CD4-positive, alpha-beta memory T cell (primary cell): ENCODE measurements at places on chromosomes 12 and 14.

GRCh38 chr14:49860988-49861698, 8.6 kb upstream of the NEMF start:
- DNase-seq = no peak

- DNase-seq = no peak
Measured at GRCh38 chr12:129459886-129460285, 443.9 kb downstream of the TMEM132D start.

DNA sequence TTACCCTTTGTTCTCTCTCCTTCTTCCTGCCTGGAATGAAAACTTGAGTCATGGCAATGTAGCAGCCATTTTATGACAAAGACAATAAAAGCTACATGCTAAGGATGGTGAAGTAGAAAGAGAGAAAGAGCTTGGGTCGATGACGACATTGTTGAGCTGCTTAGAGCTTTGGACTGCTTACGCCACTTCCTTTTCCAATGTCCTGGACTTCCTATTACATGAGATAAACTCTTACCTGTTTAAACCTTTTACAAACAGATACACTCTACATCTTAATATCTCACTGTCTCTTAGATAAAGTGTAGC, 70.1 kb downstream of the PEBP1 start:
- no peak for DNase-seq

- DNase-seq = no peak
Measured at GRCh38 chr12:67774983-67775587, 126.5 kb downstream of the DYRK2 start.

GRCh38 chr12:6627616-6628015, 8.1 kb downstream of the LPAR5 start:
- peak; percentile 53 for DNase-seq

GRCh38 chr14:52043690-52044089, 25.2 kb downstream of the NID2 start:
- DNase-seq = peak; percentile 9
